ENCODE measurements at places on chromosomes 1 and 21.

DNA sequence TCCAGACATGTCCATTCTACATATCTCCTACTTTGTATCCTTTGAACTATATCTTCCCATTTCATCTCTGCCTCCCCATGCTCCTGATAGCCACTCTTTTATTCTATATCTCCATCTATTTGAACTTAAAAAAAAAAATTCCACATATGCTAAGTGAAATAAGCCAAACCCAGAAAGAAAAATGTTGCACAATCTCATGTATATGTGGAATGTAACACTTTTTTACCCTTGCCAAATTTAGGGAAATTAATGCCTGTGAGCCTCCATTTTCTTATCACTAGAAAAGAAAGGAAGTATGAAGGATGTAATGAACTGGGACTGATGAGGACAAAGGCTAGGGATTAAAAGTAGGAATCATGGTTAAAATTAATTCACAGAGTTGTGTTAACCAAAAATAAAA is 53.5 kb downstream of the RGS13 start:
- DNase-seq = no peak

DNA sequence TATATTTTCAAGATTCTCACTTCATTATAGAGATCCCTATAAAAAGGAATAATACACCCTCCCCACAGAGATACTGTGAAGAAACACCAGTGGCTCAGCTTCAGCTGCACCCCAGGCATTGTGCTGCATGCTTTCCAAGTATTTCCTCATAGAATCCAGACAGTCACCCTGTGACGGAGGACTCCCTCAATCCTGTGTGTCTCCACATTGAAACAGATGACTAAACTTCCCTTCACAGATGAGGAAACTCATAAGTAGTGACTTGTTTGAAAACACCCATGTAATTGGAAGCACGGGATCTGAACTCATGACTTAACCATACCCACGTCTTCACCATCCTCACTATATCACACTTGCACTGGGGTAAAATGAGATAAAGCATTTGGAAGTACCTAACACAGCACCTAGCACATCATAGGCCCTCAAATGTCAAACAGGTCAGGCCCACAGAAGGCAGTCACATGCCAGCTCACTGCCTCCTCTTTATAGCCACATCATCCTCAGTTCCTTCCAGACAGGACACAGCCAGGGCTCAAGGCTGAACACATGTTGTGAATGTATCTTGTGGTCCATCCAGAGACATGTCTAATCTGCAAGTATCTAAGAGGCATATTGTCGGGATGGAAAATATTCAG is 55.2 kb downstream of the GPR161 start:
- DNase-seq = no peak

- DNase-seq = peak; percentile 22
Measured at GRCh38 chr1:181396171-181396670, 87.1 kb upstream of the CACNA1E start.

DNA sequence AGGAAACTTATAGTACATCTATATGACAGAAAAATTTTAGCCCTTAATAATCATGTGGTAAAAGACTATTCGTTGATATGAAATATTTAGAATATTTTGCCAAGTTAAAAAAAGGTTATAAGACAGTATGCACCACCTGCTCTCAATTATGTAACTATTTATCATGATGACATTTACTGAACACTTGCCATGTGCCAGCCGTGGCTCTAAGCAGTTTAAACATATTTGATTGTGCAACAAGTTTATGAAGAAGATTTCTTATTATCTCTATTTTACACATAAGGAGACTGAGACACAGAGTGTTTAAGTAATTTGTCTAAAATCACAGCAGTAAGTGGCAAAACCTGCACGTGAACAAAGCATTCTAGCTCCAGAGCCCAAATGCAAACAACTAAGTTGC is 199.3 kb upstream of the JUN start:
- no peak for DNase-seq

DNA sequence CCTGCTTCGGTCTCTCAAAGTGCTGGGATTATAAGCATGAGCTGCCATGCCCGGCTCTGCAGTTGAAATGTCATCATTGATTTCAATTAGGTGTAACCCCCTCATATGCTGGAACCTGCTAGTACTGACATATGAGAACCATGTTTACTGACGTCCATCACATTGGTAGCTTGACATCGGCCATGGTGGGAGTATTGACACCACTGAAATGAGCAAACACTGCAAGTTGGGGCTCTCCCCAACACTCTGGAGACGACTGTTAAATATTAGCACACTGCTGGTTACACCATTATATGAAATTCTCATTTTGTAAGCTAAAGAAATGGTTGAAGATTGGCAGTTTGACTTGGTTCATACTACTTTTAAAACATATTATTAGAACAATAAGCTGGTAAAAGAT is 63.7 kb downstream of the CNST start:
- no peak for DNase-seq
